ENCODE measurements at places on chromosomes 2 and 18.

DNA sequence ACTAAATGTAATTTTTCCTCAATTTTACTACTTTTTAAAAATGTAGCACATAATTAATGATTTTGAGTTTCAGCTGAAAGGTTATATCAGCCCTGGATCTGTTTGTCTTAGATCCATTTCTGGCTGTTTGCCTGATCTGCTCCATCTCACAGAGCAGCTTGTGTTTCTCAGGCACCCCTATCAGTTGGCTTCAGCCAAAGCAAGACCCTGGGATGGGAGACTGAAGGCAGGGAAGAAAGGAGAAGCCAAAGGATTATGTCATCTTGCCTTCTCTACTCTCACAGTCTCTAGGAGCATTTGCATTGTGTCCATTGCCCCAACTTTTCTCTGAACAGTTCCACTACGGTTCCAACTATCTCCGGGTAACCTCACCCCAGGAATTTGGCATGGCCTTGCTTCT is 110.5 kb downstream of the CCDC148 start:
- DNase-seq = no peak

- DNase-seq = no peak
Measured at GRCh38 chr2:85353876-85354285, 447 bp downstream of the RETSAT start.

DNA sequence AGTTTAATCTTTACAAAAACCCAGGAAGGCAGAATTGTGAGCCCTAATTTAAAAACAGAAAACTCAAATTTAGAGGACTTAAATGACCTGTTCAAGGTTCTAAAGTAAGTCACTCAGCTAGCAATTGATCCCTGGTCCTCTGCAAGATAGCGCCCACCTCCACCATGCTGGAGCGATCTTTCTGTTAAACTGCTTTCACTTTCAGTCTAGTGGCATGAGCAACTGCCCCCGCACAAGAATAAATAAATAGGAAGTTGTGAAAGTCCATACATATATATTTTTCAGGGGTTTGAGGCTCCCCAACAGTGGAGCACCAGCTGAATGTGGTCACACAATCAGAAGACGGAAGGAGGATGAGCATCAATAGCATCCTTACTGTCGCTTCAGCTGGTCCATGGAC is 217.9 kb downstream of the NAPG start:
- no peak for DNase-seq

DNA sequence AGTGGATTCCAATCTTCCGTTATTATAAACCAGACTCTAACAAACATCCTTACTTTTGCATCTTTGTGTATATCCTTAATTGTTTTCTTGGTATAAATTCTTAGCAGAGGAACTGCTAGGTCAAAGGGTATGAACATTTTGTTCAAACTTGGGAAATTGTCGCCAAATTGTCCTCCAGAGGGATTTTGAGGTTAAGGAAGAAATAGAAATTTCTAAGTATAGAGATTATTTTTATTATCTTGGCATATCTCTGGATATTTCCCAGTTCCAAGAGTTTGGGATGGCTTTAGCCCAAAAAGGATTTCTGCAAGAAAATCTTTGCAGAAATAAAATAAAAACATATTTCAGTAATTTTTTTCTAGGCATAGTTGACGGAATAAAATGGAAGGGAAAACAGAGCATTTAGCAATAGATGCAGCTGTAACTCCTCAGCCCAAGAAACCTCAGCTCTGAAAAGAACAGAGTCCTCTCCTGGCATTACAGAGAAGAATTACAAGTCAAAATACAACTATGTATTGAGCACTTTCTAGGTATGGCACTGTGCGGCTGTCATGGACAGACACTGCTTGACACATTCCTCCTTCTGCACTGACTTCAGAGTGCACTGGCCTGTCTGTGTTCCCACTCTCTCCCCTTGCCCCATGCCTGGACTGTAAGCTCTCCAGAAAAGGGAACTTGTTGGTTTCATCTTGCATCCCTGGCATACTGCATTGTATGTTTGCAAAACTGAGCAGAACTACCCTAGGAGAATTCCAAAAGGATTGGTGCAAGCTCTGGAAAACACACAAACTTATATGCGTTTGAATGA is 117.3 kb upstream of the STON1 start:
- DNase-seq = no peak

DNA sequence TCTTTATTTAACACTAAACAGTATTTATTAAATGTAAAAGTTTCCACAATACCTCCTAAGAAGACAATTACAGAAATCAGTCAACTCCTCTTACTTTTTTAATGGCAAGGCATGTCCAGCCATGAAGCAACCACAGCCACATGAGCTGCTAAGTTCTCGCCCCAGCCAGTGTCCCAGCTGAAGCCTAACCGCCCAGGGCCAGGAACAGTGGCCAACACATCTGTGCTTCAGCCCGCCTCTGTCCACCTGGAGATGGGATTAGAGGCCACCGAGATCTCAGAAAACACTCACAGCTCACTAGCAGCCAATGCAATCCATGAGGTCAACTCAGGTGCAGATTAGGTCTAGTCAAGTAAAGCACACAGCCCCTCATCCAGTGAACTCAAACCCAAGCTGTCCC is 40.2 kb downstream of the PID1 start:
- DNase-seq = no peak

DNA sequence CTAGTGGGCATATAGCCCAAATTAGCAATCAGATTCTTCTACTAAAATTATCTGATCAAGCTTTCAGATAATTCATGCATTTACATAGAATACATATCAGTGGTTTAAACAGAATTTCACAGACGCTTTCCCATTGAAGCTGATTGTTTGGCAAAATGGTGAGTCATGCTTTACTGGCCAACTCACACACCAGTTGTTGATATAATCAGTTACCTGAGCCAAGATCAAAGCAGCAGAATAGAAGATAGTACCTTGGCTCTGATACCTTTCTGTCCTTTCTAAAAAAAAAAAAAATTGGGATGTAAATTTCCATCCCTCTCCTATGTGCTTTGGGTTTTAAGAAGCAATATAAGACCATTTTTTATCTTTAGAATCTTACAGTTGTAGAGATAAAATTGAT is 178.0 kb downstream of the MCFD2 start:
- DNase-seq = peak; percentile 15

DNA sequence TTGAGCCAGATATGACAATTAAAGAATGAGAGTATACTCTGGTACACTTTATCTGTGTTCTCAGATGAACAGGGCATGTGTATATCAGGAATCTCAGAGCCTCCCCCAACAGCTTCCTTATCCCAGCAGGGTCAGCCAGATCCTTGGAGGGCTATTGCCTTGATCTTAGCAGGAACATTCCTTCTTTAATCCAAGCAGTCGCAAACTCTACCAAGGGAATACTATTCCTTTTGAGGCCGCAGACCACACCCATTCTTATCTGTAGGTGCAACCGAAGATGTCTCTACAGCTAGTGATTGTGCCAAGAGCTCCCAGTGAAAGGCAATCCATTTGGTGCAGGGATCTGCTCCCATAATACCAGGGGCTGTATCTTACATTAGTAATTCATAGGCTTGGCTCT is 118.3 kb upstream of the DOK6 start:
- DNase-seq = no peak

GRCh38 chr2:99940963-99941362 is 201.4 kb downstream of the AFF3 start:
- peak; percentile 57 for DNase-seq

DNA sequence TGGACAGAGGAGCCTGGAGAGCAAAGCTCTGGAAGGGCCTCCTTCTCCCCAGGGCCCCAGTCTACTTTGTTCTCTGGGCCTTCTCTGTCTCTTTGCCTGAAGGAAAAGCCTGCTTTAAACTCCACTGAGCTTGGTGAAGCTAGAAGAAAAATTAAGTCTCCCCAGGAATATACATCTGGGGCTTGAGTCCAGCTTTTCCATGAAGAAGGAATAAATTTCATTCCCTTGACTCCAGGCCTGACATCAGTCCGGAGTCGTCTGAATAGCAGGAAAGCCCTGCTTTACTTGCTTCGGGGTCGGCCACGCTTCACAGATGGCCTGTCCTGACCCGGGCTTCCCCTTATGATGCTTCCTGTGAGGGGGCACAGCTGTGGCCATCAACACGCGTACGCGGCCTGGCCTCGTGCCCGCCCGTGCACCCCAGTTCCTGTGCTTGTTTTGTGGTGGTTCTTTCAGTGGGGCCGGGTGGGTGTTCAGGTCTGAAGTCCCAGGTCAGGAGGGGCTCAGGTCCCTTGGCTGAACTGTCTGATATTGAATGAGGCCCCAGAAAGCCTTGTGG is 73.6 kb downstream of the ACOXL start:
- DNase-seq = no peak

DNA sequence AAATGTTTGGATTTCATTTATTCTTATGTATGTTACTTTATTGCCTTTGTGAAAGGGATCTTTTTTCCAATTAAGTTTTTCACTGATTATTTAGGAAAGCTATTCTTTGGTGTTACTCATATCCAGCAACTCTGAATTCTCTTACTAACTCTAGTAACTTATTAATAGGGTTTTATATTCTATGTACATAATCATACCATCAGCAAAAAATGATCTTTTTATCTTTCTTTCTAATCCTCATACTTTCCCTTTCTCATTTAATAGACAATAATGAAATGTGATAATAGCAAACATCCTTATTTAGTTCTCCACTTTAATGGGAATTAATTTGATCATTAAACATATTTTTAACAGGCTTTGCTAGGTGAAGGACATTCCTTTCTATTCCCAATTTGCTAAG is 12.3 kb upstream of the CDKL4 start:
- DNase-seq = no peak

- DNase-seq = no peak
Measured at GRCh38 chr2:60699617-60700016, 56.5 kb upstream of the PAPOLG start.

DNA sequence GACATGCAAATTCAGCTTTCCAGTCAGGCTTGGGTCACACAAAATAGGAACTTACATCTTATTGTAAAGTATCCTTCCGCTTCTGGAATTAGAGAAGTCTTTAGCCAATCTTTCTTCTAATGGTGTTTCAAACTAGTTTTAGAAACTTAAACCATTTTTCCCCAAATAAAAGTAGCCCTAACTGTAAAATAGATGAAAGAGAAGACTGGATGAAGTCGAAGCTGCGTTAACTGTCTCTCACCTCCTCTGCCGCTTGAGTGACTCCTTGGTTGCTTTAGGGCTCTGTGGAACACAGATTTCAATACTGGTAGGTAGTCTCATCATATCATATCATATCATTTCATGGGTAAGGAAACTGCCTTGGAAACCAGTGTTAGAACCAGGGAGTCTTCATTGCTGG is 498.4 kb downstream of the XIRP2 start:
- no peak for DNase-seq

- DNase-seq = no peak
Measured at GRCh38 chr2:62495761-62496160, 10.2 kb downstream of the TMEM17 start.

- no peak for DNase-seq
Measured at GRCh38 chr2:26605999-26606846, 34.9 kb downstream of the CIB4 start.

- DNase-seq = no peak
Measured at GRCh38 chr18:76437011-76437410, 58.0 kb downstream of the ZNF516 start.

DNA sequence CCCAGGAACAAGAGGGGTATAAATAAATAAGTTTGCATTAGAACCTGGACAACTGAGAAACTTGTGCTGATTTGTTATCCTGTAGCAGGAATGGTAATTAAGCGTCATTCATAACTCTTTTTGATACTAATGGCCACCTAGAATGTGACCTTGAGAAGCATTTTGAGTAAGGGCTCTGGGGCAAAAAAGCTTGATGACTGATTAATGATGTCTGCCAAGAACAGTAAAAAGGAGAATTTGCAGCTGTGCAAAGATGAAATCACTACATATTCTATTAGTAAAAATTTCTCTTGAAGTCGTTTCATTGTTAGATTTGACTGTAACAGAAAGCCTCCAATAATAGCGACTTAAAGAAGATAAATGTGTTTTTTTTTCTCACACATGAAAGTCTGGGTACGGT is 157.7 kb downstream of the PRKCE start:
- DNase-seq = no peak

GRCh38 chr18:34872066-34872465 is 162.0 kb downstream of the DTNA start:
- DNase-seq = no peak

DNA sequence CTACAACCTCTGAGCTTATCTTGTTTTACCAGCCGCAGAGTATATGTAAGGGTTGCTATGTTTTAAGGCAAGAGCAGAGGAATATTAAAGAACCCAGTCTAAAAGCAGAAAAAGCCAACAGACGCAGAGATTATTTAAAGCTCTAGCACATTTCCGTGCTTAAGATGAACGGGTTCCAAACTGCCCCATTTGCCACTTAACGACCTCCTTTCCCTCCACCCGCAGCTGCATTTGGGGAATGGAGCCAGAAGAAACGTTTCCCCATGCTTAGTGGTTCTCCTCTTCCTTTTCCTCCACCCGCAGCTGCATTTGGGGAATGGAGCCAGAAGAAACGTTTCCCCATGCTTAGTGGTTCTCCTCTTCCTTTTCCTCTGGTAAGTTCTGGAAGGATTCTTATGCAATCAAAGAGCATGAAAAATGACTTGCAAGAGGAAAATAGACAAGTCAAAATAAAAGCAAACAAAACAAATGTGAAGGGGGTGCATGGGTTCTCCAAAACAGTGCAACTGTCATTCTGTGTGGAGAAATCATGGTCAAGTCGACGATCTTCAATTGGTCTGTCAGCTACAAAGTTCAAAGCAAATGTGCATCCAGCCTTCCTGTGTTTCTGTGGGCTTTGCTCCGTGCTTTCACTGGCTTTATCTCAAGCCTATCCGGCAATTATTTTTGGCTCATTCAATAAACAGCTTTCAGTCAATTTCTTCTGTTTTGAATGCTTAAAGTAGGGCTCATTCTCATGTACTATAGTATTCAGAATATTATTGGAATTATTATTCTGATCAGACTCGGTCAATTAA is 57.8 kb downstream of the DIPK1C start:
- DNase-seq = no peak

- DNase-seq = no peak
Measured at GRCh38 chr2:47386551-47386950, 16.4 kb upstream of the MSH2 start.
